ENCODE measurements at places on chromosomes 12 and 14. TPM values are rescaled to one million over a fixed set of nuclear protein-coding genes. Genes with fewer than 3 reads are reported as not detected.
A peak's percentile ranks its signal among the peaks of the same experiment; 100 is the strongest.

DNA sequence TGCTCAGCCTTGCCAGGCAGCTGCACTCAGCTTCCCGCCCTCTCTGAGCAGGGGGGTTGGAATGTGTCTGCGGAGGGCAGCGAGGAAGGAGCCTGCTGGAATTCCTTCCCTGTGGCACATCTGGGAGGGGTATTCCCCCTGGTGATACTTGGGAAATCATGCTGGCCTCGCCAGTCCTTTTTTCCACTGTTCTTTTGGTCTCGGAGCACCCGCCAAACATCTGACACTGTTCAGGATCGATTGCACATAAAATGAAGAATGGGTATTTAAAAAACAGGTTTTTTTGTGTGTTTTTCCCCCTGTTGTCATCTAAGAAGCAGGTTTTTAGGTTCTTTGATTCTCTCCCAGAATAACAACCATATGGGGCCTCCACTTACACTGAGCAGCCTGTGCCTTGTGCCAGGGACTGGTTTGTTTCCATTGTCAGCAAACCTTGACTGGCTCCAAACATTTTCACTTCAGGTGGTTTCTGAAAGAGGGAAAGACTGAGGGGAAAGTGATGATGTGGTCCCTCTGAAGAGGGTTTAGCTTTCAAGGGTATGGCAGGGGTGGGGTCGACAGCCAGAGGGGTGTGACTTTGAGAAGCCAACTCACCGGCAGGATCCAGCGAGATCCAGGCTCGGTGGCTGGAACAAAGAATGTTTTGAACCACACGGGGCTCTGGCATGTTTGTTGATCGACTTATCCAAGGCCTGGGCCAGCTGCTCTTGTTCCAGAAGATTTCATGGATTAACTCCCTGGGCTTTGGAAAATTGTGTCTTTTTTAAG lies 215.1 kb downstream of the CACNA1C start:
- DNase-seq, result no peak

DNA sequence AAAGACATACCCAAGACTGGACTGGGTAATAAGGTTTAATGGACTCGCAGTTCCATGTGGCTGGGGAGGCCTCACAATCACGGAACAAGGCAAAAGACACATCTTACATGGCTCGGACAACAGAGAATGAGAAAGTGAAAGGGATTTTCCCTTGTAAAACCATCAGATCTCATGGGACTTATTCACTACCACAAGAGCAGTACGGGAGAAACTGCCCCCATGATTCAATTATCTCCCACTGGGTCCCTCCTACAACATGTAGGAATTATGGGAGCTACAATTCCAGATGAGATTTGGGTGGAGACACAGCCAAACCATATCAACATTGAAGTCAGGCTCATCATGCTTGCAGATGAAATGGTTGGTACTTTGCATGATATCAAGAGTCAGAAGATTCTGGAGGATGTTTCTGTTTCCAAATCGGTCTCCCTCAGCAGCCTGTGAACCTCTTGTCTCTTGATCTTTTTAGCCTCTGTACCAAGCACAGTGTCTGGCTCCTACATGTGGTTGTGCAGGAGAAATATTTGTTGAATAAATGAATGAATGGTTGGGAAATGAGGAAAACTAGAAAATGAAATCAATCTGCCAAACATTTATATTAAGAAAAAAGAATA lies 98.6 kb downstream of the VRK1 start:
- no peak for DNase-seq

DNA sequence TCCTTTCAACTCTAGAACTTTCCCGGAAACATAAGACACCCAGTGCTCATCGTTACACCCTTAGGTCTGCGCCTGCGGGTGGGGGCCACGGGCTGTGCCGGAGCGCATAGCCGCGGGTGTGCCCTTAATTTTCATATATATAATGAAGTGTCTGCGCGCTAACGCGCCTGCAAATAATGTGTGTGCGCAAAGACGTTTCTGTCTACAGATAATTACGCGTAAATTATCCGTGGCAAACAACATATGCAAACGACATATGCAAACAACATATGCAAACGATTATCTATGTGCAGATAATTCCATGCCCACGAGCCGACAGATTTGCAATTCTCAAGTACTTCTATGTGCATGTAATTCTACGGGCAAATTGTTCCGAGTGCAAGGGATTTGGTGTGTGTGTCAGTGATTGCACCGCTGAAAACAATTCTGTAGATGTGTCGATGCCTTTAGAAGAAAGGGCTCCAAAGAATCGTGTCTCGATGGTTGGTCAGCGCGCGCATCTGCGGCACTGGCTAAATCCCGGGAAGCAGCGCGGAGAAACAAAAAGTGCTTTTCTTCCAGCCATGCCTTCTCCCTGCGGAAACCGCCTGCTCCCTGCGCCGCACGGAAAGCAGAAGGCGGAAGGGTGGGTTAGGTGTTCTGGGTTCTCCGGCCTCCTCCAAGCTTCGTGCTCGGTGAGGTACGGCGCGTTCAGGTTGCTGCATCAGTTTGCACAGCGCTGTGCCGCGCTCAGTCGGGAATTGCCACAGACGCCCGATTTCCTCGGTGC lies 34.5 kb upstream of the TBX5 start:
- DNase-seq, result peak; percentile 43

The FOXA1 gene
- total RNA-seq, result 5.2 TPM

The LRR1 gene
- total RNA-seq, result 12.9 TPM

DNA sequence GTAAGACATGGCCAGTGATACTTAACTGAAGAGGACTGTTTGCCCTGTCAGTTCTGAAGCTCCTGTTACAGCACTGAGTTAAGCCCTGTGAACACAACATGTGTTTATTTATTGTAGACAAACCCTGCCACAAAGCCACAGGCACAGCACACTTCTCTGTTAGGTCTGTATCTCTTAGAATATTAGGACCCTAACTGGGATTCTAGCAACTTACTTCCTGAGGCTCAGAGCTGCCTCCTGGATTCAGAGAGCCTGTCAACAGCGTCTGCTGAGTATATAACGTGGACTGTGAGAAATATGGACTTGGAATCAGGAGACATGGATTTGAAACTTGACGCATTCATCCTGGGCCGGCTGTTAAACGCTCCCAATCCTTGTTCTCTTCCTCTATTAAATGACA lies 135.0 kb upstream of the HIF1A start:
- DNase-seq, result no peak

DNA sequence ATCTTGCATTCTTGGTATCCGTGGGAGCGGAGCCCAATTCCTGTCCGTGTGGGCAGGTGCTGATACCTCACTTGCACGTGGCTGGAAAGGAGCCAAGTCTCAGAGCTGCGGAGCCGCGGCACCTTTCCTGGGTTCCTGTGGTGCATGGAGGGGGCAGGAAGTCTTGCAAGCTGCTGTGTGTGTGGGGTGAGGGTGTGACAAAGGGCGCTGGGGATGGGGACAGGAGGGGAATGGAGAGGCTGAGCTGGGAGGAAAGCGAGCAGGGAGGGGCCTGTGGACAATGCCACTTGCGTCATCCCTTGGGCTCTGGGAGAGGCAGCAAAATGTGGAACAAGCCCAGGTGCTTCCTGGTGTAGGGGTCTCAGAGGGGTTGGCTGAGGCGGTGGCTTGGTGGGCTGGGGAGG lies 86.7 kb downstream of the CALM1 start:
- no peak for DNase-seq

The COL2A1 gene
- 1.9 TPM for total RNA-seq

DNA sequence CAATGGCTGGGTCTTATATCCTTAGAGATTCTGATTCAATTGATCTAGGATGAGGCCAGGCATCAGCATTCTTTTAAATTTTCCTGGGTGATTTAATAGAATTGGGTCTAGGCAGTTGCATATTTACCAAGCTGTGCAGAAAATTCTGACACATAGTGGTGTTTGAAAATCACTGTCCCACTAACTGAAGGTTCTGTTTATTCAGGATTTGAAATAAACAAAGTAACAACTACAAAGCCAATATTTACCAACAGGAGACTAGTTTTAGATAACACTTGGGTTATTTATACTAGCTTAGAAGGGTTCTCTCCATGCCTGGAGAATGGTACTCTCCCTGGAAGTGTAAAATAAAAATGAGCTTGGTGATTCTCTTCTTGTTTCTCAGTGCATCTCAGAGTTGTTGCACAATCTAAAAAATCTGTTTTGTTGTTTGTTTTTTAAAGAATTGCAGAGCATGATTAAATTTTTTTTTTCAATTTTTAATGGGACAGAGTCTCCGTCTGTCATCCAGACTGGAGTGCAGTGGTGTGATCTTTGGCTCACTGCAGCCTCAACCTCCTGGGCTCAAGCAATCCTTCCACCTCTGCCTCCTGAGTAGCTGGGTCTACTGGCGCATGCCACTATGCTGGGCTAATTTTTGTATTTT lies 16.9 kb downstream of the BEST3 start:
- DNase-seq, result no peak

The GPX2 gene
- total RNA-seq, result not detected

The ABCC9 gene
- 1.2 TPM for total RNA-seq

The MLF2 gene
- 118 TPM for total RNA-seq

GRCh38 chr12:111937429-111937828 lies 75.5 kb downstream of the TMEM116 start:
- DNase-seq, result no peak

DNA sequence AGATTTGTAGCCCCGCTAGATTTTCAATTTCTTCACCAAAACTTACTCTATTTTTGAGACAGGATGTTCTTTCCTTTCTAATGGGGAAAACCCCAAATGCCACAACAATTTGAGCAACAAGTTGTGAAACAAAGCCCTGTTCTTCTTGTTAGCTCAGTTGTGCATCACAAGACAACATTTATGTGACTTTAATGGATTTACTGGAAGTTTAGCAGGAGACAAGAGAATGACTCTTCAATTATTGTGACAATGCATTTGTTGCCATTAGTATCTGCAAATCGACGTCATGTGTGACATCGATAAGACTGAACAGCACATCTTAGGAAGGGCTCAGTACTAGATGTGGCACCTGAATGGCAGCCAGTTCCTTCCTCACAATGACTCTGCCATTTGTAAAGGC lies 1028.9 kb upstream of the TMEM132C start:
- DNase-seq, result no peak

- DNase-seq, result no peak
Observed at GRCh38 chr12:32589165-32589865, 89.8 kb upstream of the DNM1L start.

DNA sequence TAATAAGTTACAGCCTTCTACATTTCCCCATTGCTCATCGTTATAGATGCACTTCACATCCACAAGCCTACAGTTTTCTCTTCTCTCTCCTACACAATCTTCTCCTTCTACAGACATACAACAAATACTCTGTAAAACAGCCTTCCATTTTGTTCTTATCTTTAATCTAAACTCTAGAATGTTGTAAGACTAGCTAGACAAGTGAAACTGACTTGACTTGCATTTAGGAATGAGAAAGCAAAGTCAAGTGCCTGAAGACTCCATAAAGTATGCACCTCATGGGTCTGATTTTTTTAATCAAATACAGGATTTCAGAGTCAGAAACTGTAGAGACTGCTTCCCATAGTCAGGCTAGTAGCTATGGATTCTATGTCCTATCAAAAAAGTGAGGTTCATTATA lies 190.3 kb downstream of the KLHL28 start:
- DNase-seq, result no peak
